Glutamatergic neuron (in vitro differentiated cells): ENCODE measurements at places on chromosomes 1 and 21. TPM values are rescaled to one million over a fixed set of nuclear protein-coding genes. Genes with fewer than 3 reads are reported as not detected.

The ZNF648 gene
- total RNA-seq = not detected

DNA sequence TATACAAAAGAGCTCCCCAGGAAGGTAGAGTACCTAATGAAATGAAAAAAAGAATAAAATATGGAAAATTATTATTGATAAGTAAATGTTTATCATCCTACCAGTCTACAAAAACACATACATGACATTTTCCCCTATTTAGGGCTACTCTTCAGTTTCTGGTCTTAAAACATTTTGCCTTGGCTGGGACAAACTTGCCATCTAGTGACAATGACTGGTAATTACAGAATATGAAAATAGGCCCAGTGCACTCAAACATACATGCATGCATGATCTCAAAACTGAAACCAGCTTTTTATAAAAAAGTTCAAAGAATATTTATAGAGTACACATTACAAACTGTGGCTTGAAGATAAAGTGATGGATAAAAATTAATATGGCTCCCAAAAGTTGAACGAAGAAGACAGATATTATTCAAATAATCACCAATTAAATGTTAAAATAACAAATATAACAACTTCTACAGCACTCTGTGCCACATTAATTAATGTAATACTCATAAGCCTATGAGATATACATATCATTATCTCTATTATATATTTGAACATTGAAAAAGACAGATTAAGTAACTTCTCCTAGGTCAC, 10.5 kb upstream of the RNPC3 start:
- H3K36me3 ChIP-seq = no peaks in the 10 kb centered on the region
- no peak overlapping the region for H3K27ac ChIP-seq
- no peak overlapping the region for H3K4me3 ChIP-seq
- DNase-seq = no peak
- H3K27me3 ChIP-seq = no peaks in the 10 kb centered on the region

DNA sequence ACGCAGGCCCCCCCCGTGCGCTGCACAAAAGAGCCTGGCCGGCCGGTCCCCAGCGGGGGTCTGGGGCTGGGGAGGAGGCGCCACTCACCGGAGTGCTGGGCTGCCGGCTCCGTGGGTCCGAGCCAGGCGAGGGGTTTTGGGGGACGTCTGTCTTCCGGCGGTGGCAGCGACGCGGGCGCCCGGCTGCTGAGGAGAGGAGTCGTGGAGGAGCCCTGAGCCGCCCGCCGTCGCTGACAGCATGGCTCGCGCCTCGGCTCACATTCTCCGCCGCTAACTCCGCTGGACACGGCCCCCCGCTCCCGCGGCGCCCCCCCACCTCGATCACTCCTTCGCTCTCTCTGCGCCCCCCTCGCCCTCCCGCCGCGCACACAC, 649 bp downstream of the AHDC1 start:
- H3K27me3 ChIP-seq = peaks cover 15% of the 10 kb centered on the region
- no peaks in the 10 kb centered on the region for H3K36me3 ChIP-seq
- peak overlapping the region; percentile 52 for H3K4me3 ChIP-seq
- H3K4me1 ChIP-seq = peaks cover 49% of the 10 kb centered on the region
- H3K27ac ChIP-seq = peak overlapping the region; percentile 96

The CIART gene
- total RNA-seq = 4.7 TPM

DNA sequence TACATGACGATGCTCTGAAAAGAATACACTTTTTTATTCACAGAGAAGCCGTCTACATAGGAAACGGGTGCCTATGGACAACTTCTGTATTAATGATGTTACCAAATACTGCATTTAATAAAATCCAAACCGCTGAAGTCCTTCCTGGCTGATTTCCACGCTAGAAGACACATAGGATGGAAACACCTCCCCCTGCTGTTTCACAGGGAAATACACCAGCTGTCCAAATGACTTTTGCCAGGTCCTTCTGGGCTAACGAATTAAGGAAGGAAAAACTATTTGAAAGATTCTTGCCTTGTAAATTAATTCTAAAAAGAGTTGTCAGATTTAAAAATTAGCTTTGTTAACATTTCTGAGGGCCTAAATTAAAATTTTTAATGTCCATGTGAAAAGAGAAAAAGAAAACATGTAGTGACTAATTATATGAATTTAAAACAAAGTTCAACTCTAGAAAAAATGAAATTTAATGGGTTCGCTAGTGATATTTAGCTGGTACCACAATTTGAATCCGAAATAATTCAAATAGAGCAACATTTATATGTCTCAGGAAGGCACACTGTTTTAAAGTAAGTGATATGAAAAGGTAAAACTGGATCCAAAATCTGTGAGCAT, 146.0 kb downstream of the RERE start:
- peaks cover 71% of the 10 kb centered on the region for H3K4me1 ChIP-seq
- no peak for DNase-seq
- no peak overlapping the region for H3K4me3 ChIP-seq
- H3K27ac ChIP-seq = no peak overlapping the region

DNA sequence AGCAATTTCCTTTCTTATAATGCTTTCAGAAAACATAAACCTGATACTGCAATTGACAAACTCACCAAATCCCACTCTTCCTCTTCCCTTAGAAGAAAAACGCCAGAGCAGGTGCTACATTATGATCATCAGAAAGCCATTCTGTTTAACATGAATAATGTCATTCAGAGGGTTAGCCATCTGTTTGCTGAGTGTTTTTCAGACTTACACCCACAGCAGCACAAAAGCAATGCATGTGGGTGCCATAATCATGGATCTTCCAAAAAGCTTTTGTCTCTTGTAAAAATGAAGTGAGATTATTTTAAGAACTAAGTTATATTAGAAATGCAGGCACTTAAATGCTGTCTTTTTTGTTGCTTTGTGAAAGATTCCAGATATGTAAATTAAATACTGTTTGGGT, 204.6 kb upstream of the TMPRSS15 start:
- no peaks in the 10 kb centered on the region for H3K27me3 ChIP-seq
- H3K36me3 ChIP-seq = no peaks in the 10 kb centered on the region
- peak overlapping the region; percentile 53 for H3K4me3 ChIP-seq
- H3K4me1 ChIP-seq = peaks cover 35% of the 10 kb centered on the region
- no peak for DNase-seq

DNA sequence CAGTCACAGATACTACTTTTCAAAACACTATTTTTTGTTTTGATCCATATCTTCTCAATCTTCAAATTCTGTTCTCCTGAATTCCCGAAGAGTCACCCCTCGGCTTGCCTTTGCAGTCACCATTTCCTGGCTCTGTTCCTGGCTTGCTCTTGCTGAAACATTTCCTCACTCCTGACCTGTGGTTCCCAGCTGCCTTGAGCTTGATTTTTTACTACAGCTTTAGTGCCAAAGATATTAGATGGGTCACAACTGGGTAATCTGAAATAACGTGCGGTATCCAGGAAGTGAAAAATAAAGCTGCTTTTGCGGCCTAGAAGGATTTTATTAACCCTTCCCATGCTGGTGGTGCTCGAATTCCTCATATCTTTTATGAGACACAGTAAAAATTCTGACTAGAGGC, 318.8 kb downstream of the PCP4 start:
- no peak for DNase-seq
- H3K4me3 ChIP-seq = no peak overlapping the region
- H3K27me3 ChIP-seq = peaks cover 3% of the 10 kb centered on the region
- H3K4me1 ChIP-seq = no peaks in the 10 kb centered on the region
- H3K36me3 ChIP-seq = peaks cover 21% of the 10 kb centered on the region

The C1orf226 gene
- 12.3 TPM for total RNA-seq

DNA sequence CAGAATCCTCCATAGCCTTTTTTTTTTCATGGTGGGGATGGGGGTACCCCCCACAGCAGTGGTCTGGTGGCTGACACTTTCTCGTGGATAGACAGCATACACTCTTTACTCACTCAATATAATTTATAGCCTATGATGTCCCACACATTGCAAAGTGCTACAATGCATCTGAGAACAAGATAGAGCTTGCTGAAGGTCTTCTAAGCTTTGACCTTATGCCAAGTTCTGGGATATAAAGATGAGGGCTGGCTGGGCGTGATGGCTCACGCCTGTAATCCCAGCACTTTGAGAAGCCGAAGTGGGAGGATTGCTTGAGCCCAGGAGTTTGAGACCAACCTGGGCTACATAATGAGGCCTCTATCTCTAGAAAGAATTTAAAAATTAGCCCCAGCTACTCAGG, 78.0 kb downstream of the MPZL1 start:
- no peak overlapping the region for H3K27ac ChIP-seq
- DNase-seq = no peak
- H3K36me3 ChIP-seq = peaks cover 8% of the 10 kb centered on the region

- H3K27ac ChIP-seq = peak within 1 kb of the TSS; percentile 90
- peaks cover 5% of the 10 kb centered on the region for H3K4me1 ChIP-seq
- DNase-seq = peak; percentile 91
Measured at GRCh38 chr1:232805269-232806185, at the start of gene MAP10. Gene MAP10, plus strand, starts transcription at chr1:232805416. Its CDS starts 34 bp downstream, at chr1:232805450.

DNA sequence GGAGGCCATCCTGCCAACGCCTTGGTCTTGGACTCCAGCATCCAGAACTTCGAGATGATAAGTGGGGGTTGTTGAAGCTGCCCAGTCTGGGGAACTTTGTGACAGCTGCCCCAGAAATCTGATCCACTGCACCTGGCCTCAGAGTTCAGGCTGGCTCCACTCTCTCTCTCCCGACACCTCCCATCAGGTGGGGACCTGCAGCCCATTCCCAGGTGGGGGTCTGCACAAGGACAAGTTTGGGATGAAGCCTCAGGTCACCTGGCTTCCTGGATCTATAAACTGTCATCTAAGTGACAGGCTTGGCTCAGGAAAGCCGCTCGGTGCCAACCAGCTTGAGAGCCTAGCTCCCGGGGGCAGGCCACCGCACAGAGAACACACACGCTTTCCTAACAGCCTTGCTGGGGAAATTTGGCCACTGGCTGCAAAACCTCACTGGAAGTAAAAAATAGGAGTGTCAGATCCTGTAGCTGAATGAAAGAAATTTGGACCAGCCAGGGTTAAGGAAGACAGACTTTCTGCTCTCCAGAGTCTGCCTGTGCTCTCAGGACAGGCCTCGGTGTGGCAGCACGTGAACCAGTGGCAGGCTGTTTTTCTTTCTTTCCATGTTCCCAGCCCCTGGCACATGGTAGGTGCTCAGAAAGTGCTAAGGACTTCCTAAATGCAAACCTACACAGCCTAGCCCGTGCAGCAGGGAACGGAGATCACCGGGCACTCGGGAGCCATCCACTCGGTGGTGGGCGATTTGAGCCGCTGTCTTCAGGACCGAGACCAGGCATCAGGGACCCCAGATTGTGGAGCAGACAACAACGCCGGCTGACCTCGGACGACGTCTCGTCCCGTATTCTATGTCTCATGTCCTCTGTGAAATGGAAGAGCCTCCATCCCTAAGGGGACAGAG, 42.6 kb upstream of the LBR start:
- H3K27me3 ChIP-seq = peaks cover 19% of the 10 kb centered on the region
- H3K4me3 ChIP-seq = no peak overlapping the region
- H3K36me3 ChIP-seq = no peaks in the 10 kb centered on the region
- no peak for DNase-seq
- peaks cover 20% of the 10 kb centered on the region for H3K4me1 ChIP-seq
- no peak overlapping the region for H3K27ac ChIP-seq

The GSTM1 gene
- not detected for total RNA-seq

DNA sequence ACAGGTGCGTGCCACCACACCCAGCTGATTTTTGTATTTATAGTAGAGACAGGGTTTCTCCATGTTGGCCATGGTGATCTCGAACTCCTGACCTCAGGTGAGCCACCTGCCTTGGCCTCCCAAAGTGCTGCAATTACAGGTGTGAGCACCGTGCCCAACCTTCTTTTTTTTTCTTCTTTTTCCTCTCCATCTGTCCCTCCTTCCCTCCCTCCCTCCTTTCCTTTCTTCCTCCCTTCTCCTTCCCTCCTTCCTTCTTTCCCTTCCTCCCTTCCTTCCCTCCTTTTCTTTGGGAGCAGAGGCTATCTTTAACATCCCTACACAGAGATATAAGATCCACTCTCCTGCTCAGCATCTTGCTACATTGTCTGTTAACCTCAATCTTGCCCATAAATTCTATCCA, 24.4 kb upstream of the FAM89A start:
- no peak overlapping the region for H3K4me3 ChIP-seq
- H3K4me1 ChIP-seq = no peaks in the 10 kb centered on the region
- no peaks in the 10 kb centered on the region for H3K36me3 ChIP-seq

The GCLM gene
- total RNA-seq = 14.9 TPM

GRCh38 chr1:77680173-77680572, 2.3 kb downstream of the ZZZ3 start:
- no peaks in the 10 kb centered on the region for H3K36me3 ChIP-seq
- peaks cover 18% of the 10 kb centered on the region for H3K27me3 ChIP-seq
- H3K4me3 ChIP-seq = no peak overlapping the region
- H3K4me1 ChIP-seq = peaks cover 15% of the 10 kb centered on the region

The CD5L gene
- not detected for total RNA-seq

DNA sequence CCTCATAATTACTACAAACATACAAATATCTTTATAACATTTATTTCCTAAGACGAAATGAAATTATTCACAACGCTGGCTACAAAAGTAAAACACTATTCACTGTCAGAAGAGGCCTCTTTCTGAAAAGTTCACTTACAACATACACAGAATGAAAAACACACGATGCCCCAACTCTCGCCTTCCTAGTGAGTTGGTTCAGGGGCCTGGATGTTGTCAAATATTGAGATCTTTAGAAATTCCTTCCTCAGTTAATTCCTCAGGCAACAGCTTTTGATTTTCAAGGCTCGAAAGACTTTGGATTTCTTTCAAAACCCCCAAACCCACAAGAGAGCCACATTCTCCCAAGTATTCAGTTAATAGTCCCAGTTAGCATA, 14.2 kb upstream of the KCNE1 start:
- H3K4me1 ChIP-seq = peaks cover 4% of the 10 kb centered on the region
- H3K27ac ChIP-seq = no peak overlapping the region
- no peak overlapping the region for H3K4me3 ChIP-seq
- H3K36me3 ChIP-seq = no peaks in the 10 kb centered on the region
- H3K27me3 ChIP-seq = no peaks in the 10 kb centered on the region

GRCh38 chr21:41360072-41360821, 1.6 kb upstream of the MX2 start:
- H3K4me1 ChIP-seq = peaks cover 11% of the 10 kb centered on the region
- no peaks in the 10 kb centered on the region for H3K36me3 ChIP-seq
- no peak overlapping the region for H3K27ac ChIP-seq
- H3K27me3 ChIP-seq = peaks cover 6% of the 10 kb centered on the region

DNA sequence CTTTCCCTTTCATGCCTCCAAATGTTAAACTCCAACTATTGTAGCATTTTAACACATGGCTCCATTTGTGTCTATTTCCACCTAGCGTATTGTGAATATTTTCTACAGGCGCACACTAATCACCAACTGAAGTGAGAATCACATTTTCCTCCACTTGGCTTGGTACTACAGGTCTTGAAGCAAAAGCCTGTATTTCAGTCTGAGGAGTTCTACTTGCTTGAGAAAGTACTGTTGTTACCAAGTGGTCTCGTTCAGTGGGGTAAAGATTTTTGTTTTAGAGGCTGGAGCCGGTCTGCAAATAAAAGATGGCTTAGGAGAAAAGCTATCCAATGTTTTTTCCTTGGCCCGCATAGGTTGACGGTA, 550 bp upstream of the PTBP2 start:
- peak overlapping the region; percentile 94 for H3K4me3 ChIP-seq
- peaks cover 5% of the 10 kb centered on the region for H3K27me3 ChIP-seq
- H3K27ac ChIP-seq = peak overlapping the region; percentile 98
